Esophagus squamous epithelium (tissue), 5 donors: ENCODE measurements at places on chromosomes 6 and 20. TPM values are rescaled to one million over a fixed set of nuclear protein-coding genes. Genes with fewer than 3 reads are reported as not detected.

DNA sequence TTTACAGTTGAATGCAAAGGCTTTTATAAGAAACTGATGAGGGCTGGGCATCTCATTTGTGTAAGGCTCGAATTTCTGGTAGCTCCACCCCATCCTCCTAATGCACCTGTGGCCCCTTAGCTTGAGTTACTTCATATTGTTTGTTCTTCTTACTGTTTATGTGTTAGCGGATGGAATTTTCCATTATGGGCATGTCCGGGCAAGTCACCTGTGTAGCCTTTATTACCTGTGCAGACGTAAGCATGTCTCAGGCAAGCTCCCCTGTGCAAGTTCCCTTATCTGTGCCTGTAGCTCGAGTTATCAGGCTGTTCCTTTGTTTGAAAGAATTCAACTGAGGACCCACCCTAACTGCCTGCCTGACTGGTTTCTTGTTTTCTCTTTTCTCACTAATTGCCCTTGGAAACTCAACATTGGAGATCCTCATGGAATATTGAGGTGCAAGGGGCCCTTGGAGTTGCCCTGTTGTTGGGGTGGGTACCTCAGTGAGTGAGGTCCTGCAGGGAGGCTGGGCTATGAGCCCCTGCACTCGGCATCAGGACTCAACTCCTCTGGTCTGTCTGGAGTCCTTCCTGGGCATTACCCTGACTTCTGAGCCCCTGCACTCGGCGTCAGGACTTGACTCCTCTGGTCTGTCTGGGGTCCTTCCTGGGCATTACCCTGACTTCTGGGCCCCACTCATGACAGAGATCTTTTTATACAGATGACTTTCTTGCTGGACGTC lies 207.9 kb upstream of the SULF2 start:
- no peak for DNase-seq

GRCh38 chr6:43368259-43369160 lies 937 bp downstream of the ZNF318 start:
- no peak for DNase-seq

- DNase-seq, result no peak
These were observed 6.9 kb upstream of the CABLES2 start for GRCh38 chr20:62413896-62414481.

- DNase-seq, result no peak
These were observed 70.6 kb downstream of the CTNNBL1 start for GRCh38 chr20:37764333-37764935.

- DNase-seq, result no peak
These were observed 57.8 kb upstream of the TPD52L1 start for GRCh38 chr6:125095580-125096301.

DNA sequence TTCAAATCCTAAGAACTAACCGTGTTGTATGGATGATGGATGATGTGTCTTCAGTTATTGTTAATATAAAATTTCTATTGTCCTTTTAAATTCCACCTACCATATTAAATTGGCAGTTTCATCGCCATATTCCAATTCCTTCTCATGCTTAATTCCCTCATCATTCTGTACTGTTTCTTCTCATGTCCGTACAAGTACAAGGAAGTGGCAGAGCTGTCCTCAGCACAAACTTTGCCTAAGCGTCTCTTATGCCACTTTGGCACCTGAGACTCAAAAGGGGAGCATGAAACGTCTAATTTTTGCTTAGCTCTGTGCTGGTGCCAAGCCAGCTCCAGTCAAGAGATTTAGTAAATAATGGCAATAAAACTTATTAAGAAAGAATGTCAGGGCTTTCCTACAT lies 158.2 kb upstream of the LAMA2 start:
- DNase-seq, result no peak

- DNase-seq, result no peak
These were observed 202.3 kb downstream of the FOXC1 start for GRCh38 chr6:1812034-1812433.

DNA sequence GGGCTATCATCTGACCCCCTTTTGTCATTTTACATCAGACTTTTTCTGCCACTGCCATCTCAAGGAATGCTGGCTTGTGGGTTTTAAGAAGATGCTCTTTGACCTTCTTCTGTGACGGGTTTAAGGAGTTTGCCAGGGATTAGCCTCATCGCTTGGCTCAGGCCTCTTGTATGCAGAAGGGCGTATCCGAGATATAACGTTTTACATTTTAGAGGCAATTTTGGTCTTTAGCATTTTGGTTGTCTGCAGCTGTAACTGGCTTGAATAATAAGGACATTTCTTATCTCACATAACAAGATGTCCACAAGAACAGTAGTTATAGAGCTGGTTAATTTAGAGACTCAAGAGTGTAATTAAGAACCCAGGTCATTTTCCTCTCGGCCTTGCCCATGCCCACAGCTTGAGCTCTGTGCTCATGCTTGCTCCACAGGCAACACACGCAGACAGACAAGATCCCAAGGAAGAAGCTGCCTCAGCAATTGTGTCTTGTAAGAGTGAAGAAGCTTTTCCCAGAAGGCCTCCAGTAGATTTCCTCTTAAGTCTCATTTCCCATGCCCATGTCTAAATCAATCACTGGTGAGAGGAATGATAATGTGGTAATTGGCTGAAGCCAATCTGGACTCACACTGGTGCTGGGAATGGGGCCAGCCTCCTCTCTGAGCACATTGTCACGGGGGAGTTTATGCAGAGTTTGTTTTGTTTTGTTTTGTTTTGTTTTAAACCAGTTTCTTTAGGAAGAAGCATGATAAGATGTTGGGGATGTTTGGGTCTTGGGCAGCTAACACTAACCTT lies 36.8 kb downstream of the PTCHD4 start:
- no peak for DNase-seq

DNA sequence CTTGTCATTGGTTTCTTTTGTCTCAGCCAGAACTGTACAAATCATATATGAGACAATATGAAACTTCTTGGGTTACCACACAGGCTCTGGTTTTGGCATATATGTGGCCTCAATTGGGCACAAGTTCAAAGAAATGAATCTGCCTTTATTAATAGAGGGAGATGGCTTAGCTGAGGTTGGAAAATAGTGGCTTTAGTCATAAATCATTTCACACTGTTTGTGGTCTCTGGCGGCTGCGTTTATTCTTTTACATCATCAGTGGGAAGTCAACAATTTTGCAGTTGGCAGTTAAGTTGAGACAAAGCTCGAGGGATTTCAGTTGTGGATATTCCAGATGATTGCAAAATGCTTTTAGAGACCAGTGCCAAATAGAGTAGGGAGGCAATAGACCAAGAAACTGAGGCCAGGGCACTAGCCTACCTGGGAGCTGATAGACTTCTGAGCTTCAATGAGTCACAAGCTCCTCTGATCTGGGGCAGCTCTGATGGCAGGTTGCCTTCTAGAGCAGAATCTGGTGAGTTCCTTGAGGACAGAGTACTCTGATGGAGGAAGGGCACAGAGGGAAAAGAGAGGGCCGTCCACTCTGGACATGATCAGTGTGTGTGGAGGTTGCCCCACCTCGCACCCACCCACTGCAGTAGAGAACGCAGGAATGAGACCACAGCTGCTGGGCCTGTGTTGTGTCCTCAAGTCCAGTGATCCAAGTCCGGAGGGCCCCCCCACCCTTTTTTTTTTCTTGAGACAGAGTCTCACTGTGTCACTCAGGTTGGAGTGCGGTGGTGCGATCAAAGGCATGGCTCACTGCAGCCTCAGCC lies 73.5 kb downstream of the ARMC2 start:
- DNase-seq, result no peak

- no peak for DNase-seq
These were observed 187.0 kb downstream of the PLCB1 start for GRCh38 chr20:8318965-8319625.

DNA sequence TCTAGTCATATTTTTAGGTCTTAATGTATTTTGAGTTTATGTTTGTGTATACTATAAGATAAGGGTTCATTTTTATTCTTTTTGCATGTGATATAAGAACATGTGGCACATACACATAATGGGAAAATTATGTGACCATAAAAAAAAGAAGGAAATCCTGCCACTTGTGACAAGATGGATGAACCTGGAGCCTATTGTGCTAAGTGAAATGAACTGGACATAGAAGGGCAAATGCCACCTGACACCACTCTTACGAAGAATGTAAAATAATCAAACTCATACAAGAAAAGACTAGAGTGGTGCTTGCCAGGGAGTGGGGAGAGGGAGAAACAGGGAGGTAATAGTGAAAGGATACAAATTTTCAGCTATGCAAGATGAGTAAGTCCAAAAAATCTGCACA lies 126.1 kb downstream of the PLEKHG1 start:
- DNase-seq, result no peak

DNA sequence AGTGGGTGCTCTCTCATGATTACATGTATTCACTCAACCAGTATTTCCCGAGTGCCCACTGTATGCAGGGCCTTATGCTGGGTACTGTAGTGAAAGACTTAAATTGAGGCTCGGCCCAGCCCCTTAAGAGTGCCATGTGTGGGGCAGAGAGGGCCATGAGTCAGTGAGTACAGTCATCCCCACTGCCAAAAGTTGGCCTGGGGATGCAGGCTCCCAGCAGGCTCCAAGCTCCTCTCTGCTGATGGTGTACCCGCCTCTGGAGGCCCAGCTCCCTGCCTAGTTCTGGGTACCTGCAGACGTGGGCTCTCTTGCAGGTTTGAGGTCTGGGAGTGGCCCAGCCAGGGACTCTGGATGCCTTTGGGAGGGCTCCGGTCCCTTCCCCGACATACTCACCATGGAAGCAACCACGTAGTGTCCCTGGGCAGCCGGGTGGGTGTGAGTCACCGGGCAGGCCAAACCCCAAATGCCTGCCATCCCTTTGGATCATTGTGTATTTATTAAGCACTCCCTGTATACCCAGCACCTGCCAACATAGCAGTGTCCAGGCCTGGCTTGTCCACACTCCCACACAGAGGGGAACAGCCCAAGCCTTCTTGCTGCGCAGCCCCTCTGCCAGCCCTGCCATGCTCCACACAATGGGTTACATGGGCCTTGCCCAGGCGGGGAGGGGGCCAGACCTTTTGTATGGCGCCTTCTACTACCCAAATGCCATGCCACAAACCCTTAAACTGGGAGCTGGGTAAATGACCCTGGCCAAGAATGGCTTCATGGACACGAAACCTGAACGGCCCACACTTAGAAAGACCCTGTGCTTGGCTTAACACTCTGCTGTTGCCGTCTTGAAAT lies 153.6 kb downstream of the VEGFA start:
- no peak for DNase-seq

GRCh38 chr20:38874460-38875174 lies 51.6 kb upstream of the FAM83D start:
- DNase-seq, result no peak

GRCh38 chr20:41413169-41413568 lies 46.6 kb upstream of the EMILIN3 start:
- DNase-seq, result no peak

DNA sequence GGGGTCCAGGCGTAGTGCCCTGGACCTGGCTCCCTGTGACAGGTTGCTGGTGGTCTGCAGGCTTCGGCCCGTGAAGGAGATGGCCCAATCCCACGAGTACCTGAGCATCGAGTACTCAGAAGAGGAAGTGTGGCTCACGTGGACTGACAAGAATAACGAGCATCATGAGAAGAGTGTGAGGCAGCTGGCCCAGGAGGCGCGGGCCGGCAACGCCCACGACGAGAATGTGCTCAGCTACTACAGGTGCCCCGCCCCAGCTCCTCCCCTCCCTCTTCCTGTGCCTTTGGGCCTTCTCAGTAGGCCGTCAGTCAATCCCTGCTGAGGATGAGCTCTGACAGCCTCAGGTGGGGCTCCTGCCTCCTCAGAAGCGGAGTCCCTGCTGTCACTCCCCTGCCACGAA lies 42.6 kb downstream of the UQCC2 start:
- DNase-seq, result no peak

GRCh38 chr20:18237682-18238081 lies 50.6 kb upstream of the ZNF133 start:
- DNase-seq, result no peak

GRCh38 chr6:44456070-44456965 lies 68.8 kb downstream of the CDC5L start:
- DNase-seq, result no peak

- DNase-seq, result no peak
These were observed 474.1 kb upstream of the BTBD3 start for GRCh38 chr20:11443382-11444119.

DNA sequence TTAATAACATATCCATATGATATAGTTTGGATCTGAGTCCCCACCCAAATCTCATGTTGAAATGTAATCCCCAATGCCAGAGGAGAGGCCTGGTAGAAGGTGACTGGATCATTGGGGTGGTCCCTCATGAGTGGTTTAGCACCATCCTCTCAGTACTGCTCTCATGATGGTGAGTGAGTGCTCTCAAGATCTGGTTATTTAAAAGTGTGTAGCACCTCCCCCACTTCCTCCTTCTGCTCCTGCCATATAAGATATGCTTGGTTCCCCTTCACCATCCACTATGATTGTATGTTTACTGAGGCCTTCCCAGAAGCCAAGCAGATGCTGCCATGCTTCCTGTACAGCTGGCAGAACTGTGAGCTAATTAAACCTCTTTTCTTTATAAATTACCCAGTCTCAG lies 22.9 kb downstream of the IRF4 start:
- DNase-seq, result no peak

DNA sequence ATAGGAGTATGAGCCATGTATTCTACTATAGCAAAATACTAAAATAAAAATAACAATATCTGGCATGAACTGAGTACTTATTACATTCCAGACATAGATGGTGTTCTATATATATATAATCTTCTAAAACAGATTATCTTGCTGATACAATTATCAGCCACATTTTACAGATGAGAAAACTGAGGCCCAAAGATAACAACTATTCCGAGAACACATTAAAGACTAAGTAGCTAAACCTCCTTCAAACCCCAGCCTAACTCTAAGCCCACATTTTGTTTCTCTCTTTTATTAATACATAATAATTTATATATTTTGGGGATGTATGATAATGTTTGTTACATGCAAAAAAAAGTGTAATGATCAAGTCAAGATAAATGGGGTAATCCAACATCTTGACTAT lies 98.7 kb upstream of the RUNX2 start:
- no peak for DNase-seq

- no peak for DNase-seq
These were observed 140.4 kb upstream of the SLC24A3 start for GRCh38 chr20:19071902-19072498.

GRCh38 chr6:12543953-12544352 lies 172.6 kb upstream of the PHACTR1 start:
- no peak for DNase-seq

- DNase-seq, result no peak
These were observed 12.5 kb upstream of the HLA-DRA start for GRCh38 chr6:32427218-32427617.

The BTNL2 gene
- not detected for total RNA-seq

The PGBD1 gene
- 0.61 TPM for total RNA-seq

The WFDC12 gene
- 0.64 TPM for total RNA-seq

The GRM1 gene
- not detected for total RNA-seq

The ZBTB2 gene
- total RNA-seq, result 9.7 TPM

The PRR18 gene
- not detected for total RNA-seq

The TCF21 gene
- 5.9 TPM for total RNA-seq

The TFAP2C gene
- total RNA-seq, result 29.6 TPM

The SPATS1 gene
- total RNA-seq, result not detected

The IL17F gene
- 1.4 TPM for total RNA-seq

The DBNDD2 gene
- total RNA-seq, result 14.1 TPM

The ENPP4 gene
- total RNA-seq, result 0.35 TPM

The HLA-DRA gene
- total RNA-seq, result 30.8 TPM

The CLPSL2 gene
- not detected for total RNA-seq

The CASS4 gene
- total RNA-seq, result 0.53 TPM

The IRF4 gene
- total RNA-seq, result 0.72 TPM

The GHRH gene
- not detected for total RNA-seq

The BMP6 gene
- 0.57 TPM for total RNA-seq

The RHAG gene
- not detected for total RNA-seq
